ENCODE measurements at places on chromosomes 5 and 9. TPM values are rescaled to one million over a fixed set of nuclear protein-coding genes. Genes with fewer than 3 reads are reported as not detected.

ITGA2 gene
- 0.97 TPM for total RNA-seq

PCDHA1 gene
- total RNA-seq = not detected

- DNase-seq = no peak
Measured at GRCh38 chr5:102596951-102597350, 98.2 kb upstream of the SLCO6A1 start.

DNA sequence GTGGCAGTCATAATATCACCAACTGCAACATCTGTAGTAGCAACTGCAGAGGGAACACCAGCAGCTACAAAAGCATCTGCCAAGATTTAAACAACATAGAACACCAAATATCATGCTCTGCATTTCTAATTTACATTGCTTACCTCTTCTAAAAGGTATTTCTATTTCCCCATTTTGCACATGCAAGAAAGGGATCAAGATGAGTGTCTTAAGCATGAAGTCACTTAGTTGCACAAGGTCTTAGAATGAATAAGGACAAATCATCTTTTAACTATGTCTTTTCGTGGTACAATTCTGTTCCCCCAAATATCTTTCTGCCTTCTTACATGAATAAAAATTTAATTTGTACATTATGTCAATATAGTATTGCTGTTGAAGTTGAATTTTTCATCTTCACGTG, 1746.4 kb downstream of the EFNA5 start:
- no peak for DNase-seq

DNA sequence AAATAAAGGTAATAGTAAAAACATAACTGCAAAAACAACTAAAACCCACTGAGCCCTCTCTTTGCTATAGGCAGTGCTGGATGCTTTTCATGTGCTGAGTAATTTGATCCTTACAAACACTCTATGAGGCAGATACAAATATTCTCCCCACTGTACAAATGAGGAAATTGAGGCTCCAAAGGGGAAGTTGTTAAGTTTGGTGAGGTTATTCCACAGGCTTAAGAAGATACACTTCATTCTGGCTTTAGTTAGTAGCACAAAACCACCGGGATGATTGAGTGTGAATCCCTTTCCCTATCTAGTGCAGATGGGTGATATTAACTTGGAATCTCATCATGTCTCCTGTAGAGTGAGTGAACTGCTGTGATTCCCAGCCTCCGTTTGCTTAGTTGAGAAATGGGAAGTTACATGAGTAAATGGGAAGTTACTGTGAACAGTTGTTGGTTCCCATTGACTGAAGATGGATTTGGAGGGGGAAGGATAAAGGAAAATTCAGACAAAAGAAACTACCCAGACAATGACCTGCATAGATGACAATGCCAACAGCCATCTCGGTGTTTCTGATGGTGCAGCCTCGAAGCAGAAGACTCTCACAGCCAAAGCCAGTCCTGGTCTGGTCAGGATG, 208.3 kb downstream of the ATP10B start:
- no peak for DNase-seq

Measured in Right ventricle myocardium superior (tissue), 1 donor.